CD8-positive, alpha-beta memory T cell (primary cell): ENCODE measurements at places on chromosomes 3 and 15. TPM values are rescaled to one million over a fixed set of nuclear protein-coding genes. Genes with fewer than 3 reads are reported as not detected.

The ADAMTS17 gene
- 1.9 TPM for total RNA-seq

The IMPG2 gene
- 0.11 TPM for total RNA-seq

The PEX11A gene
- total RNA-seq, result 3.5 TPM

The ABHD2 gene
- total RNA-seq, result 68.7 TPM

The SPTBN5 gene
- 0.31 TPM for total RNA-seq

The P2RY1 gene
- 0.18 TPM for total RNA-seq

The SEC22A gene
- total RNA-seq, result 19.3 TPM

The PROS1 gene
- total RNA-seq, result 0.22 TPM

DNA sequence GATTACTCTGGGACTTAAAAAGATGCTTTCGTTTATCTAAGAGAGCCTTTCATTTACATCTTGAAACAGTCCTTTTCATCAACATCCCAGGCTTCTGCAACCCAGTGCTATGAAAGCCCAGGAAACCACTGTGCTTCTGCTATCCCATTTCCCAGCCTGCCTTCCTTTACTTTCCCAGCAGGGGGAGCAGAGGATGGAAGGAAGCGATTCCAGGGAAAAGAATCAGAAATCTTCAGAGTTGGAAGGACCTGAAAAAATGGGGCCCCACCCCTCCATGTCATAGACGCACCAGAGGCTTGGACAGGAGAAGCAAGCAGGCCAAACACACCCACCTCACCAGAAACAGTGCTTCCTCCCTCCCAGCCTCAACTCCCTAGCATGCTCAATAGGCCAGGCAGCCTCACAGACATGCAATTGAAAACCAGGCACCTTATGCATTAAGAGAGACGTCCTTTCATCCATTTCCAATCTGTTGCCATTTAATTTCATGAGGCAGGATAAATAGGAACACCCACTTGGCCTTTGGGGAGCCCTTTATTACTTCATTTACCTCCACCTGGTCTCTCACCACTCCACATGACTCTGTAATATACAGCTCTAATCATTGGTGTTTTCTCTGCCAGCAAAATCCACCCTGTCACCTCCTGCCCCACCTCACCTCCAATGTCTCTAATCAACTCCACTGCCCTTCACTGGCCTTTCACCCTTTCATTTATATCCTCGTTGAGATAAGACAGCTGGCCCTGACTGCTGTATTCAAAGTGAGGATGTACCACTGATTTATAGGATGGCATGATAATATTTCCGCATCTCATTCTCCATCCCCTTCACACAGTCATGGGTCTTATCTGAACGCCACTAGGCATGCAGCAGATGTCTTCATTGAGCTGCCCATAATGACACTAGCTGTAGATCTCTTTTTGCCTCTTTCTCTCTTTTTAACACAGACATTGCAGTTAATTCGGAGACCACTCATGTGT lies 583.9 kb downstream of the NTRK3 start:
- no peak for DNase-seq

DNA sequence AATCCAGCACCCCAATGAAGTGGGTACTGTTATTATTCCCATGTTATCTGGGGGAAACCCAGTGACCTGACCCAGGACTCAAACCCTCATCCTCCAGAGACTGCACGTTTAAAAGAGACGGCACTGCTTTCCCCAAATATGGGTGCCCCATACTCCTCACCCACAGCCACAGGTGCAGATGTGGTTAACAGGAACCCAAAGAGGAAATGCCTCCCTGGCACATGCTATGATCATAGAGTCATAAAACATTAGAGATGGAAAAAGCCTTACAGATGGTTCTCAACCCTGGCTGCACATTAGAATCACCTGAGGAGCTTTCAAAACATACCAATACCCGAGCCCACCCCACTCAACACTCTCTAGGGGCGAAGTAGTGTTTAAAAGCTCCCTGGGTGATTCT lies 111.5 kb downstream of the SEMA5B start:
- no peak for DNase-seq

DNA sequence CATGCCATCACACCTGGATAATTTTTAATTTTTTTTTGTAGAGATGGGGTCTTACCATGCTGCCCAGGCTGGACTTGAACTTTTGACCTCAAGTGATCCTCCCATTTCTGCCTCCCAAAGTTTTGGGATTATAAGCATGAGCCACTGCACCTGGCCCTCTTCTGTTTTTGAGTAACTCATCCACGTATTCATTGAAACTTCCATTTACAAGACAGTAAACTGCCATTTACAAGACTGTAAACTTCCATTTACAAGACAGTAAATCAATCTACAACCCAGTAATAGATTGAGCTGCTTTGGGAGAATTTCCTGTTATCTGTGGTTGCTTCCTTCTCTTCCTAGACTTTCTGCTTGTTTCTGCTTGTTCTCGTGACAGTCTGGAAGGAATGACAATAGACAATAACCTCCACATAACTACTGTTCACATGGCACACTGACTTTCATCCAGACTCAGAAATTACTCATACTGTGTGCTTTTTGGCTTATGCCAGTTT lies 114.7 kb upstream of the CCNL1 start:
- no peak for DNase-seq

DNA sequence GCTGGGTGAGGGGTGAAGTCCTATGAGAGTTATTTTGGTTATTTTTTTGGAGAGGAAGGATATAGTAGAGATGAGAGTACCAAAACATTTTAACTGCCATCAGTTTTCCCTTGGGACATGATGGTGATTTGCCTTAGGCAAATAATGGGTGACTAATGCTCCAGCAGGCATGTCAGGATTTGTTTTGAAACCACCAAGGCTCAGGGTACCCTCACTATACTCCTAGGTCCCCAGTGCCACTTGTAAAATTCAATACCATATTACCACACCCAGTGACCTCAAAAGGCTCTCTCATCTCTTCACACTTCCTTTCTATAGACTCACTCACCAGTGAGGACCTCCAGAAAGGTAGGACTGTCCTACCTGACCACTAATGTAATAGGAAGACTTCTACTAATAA lies 83.6 kb downstream of the WDR72 start:
- DNase-seq, result no peak

DNA sequence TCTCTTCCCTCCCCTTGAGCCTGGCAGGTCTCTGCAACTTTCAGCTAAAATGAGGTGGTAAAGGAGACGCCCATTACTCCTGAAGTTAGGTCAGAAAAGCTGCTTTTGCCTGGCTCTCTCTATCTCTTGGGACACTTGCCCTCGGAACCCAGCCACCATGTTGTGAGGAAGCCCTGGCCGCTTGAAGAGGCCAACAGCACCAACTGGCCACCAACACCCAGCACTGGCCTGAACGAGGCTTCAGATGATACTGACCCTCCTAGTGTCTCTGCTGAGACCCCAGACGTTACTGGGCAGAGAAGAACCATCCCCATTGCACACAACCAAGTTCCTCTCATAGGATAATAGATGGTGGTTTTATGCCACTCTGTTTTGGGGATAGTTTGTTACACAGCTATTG lies 49.5 kb upstream of the PCSK6 start:
- DNase-seq, result no peak

- no peak for DNase-seq
These were observed 25.6 kb downstream of the FEM1B start for GRCh38 chr15:68303134-68303533.

DNA sequence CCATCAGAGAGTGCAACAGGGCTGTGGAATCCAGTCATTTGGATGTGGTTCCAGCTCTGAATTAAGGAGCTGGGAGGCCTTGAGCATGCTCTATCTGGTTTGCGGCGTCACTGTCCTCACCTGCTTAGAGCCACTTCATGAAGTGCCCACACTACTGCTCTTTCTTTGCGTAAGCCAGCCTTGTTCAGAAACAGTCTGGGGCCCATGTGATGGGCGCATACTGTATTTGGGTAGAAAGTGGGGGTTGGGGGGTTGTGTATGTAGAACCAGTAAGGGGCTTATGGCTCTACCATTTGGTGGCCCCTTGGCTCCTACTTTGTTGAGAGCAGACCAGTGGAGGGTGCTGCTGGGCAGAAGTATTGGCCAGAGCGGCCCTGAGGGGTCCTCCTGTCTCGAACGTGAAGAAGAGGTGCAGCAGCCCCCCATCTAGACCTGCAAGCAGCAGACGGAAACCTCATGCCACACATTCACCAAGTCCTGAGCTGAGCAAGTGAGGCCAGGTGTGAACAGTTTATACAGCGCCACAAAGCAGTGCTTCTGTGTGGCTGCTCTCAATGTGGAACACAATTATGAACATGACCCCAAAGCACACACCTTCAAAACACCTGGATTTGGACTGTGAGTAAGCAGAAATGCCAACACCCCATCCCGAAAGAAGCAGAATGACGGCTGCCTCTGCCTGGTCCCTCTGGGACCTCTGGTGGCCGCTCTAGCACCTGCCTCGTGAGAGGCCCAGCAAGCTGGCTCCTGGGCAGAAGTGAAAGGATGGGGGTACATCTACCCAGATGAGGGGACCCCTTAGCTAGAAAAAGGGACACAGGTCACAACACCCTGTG lies 26.6 kb downstream of the SRPRB start:
- no peak for DNase-seq

- DNase-seq, result no peak
These were observed 22.0 kb downstream of the CGNL1 start for GRCh38 chr15:57398336-57398735.

DNA sequence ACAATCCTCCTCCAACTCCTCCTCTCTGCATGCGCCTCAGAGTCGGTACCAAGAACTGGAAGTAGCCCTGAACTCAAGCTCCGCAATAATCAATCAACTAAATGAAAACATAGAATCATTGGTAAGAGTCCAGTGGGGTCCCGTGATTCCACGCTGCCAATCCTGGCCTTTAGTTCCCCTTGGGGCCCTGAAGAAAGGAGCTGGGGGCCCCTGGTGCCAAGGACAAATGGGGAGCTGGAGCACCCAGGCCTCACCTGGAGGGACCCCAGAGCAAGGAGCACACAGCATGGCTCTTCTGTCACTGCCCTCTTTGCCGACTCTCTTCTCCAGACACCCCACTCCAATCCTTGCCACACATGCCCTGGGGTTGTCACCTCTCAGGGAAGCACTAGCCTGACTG lies 80.3 kb downstream of the ADAMTS7 start:
- DNase-seq, result no peak

DNA sequence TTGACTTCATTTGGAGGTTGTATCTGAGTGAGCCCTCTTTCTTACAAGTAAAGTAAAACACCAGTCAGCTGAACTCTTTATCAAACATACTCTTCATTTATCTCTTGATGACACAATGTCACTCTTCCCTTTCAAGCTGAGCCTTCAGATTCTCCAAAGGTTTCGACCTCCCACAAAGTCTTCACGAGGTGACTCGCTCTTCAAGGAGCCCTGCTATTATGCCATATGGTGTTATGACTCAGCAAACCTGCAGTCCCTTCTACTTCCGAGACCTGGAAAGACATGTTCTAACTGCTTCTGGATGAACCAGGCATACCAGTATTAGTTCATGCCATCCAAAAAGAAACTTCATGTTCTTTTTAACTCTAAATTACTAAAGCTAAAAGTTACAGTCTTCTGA lies 23.1 kb downstream of the AADAC start:
- no peak for DNase-seq

DNA sequence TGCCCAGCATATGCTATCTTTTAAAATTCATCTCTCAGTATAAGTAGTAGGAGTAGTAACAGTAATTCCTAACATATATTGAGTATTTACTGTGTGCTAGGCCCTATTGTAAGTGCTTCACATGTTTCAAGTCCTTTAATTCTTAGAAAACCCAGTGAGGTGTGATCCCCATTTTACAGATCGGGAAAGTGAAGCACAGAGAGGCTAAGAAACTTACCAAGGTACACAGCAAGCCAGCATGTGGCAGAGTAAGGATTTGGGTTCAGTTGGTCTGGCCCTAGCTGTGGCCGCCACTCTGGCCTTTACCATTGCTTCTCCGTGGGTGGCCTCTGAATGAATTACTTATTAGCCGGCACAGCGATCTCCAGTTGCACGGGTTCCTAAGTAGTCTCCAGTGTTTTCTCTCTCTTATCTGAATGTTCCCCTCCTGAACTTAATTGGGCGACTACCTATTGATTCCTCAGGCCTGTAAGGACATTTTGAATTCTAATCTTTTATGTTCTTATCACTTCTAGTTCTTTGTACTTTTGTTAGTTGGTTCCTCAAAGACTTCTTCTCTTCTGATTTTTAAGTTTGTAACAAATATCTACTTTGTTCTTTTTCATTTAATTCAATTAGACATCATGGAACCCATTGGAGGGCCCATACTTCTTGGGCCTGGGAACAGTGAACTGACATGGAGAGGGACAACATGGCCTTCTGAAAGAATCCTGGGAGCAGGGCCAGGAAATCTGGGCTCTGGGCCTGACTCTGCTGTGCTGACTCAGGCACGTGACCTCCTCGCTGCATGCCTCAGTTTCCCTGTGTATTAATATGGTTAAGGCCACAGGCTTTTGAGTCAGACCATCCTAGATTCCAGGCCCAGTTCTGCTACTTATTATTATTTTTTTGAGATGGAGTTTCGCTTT lies 11.6 kb downstream of the CLCN2 start:
- no peak for DNase-seq

DNA sequence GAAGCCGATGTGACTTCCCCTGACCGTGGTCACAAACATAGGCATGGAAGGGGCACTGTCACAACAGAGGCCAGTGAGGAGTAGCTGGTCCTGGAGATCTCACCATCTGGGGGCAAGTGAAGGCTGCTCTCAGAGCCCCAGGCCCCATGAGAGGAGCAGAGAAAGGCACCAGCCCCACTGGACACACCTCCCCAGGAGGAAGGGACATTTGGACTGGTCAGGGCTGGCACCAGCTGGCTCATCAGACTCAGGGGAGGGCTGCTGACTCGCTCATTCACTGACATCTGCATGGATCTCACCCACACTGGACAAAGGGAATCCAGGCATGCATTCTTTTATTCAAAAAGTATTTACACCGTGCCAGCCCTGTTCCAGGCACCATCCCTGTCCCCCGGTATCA lies 26.8 kb downstream of the ESYT3 start:
- no peak for DNase-seq

- no peak for DNase-seq
These were observed 186.4 kb upstream of the NANOGP8 start for GRCh38 chr15:35271371-35272043.

GRCh38 chr3:142218703-142219102 lies 6.7 kb downstream of the GK5 start:
- DNase-seq, result no peak

- no peak for DNase-seq
These were observed 228 bp downstream of the GLT8D1 start for GRCh38 chr3:52705438-52705687.

- no peak for DNase-seq
These were observed 402.8 kb upstream of the RARB start for GRCh38 chr3:25025236-25025635.

GRCh38 chr15:40354408-40355171 lies 3.4 kb upstream of the DISP2 start:
- DNase-seq, result no peak

GRCh38 chr3:66819993-66820501 lies 178.1 kb upstream of the KBTBD8 start:
- DNase-seq, result no peak
